ENCODE measurements at places on chromosomes 7 and 10. TPM values are rescaled to one million over a fixed set of nuclear protein-coding genes. Genes with fewer than 3 reads are reported as not detected.

CLCN1 gene
- not detected for total RNA-seq

SEMA3C gene
- 34.8 TPM for total RNA-seq

ETV1 gene
- total RNA-seq, result 89.0 TPM

VIPR2 gene
- 0.80 TPM for total RNA-seq

NRBF2 gene
- 24.3 TPM for total RNA-seq

HHEX gene
- total RNA-seq, result 19.5 TPM

ASAH2 gene
- not detected for total RNA-seq

ZPBP gene
- total RNA-seq, result not detected

CNPY1 gene
- not detected for total RNA-seq
